Stimulated activated naive CD8-positive, alpha-beta T cell treated with anti-CD3 and anti-CD28 coated beads, Interleukin-15, Interleukin-2, amounts not matched to agents 100 U/mL and 50 U/mL, for 24 hours (primary cell): ENCODE measurements at places on chromosomes 16 and 17.

- no peak for DNase-seq
These were observed 7.8 kb upstream of the KIAA0513 start for GRCh38 chr16:85019659-85020245.

DNA sequence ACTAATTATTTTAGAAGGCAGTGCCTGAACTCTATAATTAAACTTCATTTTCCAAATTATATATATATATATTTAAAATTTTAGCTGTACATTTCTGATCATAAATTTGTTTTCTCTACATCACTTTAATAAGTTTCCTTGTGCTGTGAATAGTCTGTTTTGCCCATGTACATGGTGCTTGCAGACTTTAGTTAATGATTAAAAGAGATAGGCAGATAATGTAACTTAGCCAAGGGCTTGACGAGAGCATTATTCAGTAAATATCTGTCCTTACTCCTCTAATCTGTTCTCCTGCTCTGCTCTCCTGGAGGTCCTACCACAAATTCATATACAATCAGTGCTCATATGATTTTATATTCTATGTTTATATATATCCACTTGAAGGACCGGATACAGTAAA, 595.2 kb upstream of the KIF2B start:
- DNase-seq: no peak

- no peak for DNase-seq
These were observed 40.2 kb downstream of the REXO5 start for GRCh38 chr16:20846551-20846950.

- peak; percentile 79 for DNase-seq
These were observed at the start of gene IL32 for GRCh38 chr16:3065069-3065741. IL32 (plus strand) TSS chr16:3065640; CDS start chr16:3065812, 172 bp downstream.

- no peak for DNase-seq
These were observed 105.7 kb upstream of the RCVRN start for GRCh38 chr17:10010752-10011151.

GRCh38 chr17:80603396-80603795, 58.8 kb downstream of the RPTOR start:
- DNase-seq: no peak

- DNase-seq: peak; percentile 48
These were observed 613 bp downstream of the ECI1 start for GRCh38 chr16:2250652-2251295.

GRCh38 chr16:68128577-68129305, 43.6 kb downstream of the NFATC3 start:
- no peak for DNase-seq

DNA sequence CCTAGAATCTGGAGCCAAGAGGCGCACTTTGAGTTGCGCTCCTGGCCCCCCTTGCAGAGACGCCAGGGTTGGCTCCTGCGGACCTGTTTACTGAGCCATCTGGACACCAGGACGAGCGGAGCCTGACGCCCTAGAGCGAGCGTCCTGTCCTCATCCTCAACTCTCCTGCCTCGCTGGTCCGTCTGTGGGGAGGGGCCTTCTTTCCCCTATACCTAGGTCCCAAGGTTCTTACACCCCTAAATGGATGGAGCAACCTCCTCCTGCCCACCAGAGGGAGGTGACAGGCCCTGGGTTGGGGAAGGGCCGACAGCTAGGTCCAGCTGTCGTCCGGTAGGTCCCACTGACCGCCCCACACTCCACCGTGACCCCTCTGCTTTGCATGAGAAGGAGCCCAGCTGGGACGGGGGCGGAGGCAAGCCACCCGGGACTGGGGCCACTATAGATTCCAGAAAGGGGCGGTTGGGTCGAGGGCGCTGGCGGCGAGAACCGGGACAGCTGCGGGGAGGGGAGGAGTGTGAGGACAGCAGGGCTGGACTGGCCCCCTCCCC, 3.1 kb upstream of the LHX1 start:
- DNase-seq: no peak

DNA sequence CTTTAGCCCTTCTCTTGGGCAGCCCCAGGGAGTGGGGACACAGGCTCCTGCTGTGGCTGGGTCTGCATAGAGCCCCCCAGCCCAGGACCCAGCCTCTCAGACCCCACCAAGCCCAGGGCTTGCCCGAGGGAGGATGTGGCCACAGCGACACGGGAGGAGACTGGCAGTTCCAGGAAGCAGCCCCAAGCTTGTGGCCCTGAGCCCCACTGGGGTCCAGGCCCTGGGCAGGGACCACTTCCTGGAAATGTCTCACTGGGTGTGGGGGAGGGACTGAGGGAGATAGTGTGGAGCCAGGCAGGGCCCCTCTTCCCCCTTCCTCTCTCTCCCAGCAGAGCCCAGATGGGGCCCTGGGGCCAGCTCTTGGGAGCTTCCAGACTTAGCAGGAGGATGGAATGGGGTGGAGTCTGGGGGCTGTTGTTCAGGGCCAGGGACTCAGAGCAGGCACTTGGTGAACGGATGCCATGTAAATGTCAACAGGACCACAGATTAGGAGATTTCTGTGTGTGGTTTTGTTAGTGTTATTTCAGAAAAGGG, 35.3 kb downstream of the ADGRG5 start:
- DNase-seq: peak; percentile 66

GRCh38 chr16:84527532-84528269, 23.2 kb upstream of the MEAK7 start:
- no peak for DNase-seq

DNA sequence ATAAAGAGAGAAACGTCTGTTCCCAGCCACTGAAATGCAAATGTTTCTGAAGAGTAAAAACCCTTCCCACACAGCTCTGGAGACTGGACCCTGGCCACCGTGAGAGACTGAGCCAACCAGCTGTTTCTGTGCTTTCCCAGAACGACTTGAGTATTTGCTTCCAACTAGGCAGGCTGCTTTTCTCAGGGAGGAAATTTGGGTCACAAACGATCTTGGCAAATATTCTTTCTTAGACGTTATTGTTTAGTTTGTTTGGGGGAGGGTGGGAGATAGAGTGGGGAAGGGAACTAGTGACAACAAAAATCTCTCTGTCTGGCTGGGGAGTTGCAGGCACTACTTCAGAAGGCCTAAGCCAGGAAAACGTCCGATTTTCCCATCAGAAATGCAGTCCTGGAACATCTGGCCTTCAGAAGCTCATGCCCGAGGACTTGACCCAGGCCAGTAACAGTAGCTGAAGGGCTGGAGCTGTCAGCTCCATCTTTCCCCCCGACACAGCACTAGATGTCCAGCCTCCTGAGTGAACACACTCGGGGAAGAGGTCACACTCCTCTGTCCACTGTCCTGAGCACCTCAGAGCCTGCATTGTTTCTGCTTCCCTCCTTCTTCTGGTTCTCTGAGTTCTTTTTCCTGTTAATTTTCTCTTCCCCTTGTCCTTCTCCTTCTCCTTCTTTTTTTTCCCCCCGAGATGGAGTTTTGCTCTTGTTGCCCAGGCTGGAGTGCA, 4.0 kb downstream of the CCDC92B start:
- no peak for DNase-seq

DNA sequence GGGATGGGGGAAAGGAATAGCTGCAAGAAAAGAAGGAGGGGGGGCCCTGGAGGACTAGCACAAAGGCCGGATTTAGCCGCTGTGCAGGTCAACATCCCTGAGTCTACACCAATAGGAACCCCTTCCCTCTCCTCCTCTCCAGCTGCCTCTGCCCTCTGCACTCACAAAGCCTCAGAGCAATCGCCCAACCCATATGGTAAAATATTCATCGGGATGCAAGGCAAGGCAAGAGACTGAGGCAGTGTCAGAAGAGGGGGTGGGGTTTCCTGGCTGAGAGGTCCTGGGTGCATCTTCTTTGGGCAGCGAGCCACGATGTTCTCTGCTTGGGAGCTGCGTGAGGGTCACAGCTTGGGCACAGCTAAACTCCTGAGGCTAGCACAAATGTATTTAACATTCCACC, 115.5 kb upstream of the NLRP1 start:
- DNase-seq: no peak

DNA sequence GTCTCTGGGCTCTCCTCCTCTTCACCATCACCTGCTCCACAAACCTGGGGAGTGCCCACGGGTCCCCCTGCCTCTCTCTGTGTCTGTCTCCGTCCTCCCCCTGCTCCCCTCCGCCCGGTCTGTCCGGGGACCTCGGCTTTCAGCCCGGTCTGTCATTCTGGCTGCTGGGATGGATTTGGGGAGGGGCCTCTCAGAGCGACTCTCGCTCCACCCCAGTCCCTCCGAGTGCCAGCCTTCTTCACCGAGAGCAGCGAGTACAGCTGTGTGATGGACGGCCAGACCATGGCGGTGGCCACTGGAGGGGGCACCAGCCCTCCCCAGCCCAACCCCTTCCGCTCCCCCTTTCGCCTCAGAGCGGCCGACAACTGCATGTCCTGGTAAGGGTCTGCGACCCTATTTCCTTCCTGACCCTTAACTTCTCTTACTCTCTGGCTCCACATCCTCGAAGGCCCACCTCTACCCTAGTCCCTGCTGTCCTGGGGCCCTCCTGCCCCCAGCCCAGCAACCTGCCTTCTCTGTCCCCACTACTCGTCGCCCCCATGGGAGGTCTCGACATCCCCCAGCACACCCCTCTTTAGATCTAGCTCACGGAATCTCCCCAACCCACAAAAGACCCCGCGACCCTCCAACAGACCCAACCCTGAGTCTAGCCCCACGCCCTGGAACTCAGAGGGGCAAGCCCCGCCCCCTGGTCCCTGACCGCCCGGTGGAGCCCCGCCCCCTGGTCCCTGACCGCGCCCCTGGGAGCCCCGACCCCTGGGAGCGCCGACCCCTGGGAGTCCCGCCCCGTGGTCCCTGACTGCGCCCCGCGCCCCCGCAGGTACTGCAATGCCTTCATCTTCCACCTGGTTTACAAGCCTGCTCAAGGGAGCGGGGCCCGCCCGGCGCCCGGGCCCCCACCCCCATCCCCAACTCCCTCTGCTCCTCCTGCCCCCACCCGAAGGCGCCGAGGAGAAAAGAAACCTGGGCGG, 5.6 kb upstream of the CXCL16 start:
- no peak for DNase-seq

- no peak for DNase-seq
These were observed 2.4 kb downstream of the USH1G start for GRCh38 chr17:74920642-74921025.

DNA sequence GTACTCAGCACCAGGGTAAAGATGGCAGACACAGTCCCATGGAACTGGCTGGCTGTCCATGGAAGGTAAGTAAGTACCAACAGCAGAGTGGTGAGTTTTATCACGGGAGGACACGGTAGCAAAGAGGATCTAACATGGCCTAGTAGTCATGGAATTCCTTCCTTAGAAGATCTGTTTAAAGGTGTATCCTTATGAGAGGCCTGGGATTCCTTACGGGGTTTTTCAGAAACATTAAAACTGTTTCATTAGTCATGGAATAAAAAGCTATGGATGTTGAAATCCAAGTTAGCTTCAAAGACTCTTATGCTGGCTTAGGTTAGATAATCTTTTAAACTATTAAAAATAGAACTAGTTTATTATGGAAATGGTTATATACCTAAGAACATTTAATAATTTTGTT, 7.4 kb downstream of the FTO start:
- no peak for DNase-seq

- DNase-seq: no peak
These were observed 4.7 kb downstream of the VASN start for GRCh38 chr16:4376126-4376892.

DNA sequence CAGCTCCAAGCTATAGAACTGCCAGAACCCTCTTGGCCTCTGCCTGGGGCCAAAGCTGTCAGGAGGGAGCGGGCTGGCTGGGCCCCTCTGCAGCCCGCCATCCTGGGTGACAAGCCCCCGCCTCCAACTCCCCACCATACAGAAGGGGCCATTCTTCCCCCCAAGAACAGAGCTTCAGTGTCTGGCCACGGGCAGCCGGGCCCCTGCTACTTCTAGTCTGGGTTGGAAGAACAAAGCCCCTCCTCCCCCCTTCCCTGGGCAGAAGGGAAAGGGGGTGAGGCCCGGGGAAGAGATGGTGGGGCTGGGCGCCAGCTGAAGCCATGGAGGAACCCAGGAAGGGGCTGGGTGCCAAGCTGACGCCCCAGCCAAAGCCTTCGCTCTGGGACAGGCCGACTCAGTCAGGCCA, 9.0 kb downstream of the NAT9 start:
- no peak for DNase-seq

GRCh38 chr16:26606381-26607150, 460.2 kb upstream of the C16orf82 start:
- no peak for DNase-seq

DNA sequence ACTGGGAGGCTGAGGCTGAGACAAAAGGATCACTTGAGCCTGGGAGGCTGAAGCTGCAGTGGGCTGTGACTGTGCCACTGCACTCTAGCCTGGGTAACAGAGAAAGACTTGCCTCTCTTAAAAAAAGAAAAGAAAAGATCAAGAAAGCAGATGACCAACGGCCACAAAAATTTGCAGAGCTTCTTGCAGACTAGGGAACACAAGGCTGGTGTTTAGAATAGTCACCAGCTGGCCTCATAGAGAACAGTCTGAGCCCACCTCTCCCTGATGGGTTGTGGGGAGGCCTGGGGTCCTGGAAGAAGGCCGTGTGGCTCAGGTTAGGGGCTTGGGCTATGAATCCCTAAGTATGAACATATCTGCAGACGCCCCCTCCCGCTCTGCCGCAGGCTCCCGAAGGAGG, 73.7 kb upstream of the MED9 start:
- DNase-seq: no peak

DNA sequence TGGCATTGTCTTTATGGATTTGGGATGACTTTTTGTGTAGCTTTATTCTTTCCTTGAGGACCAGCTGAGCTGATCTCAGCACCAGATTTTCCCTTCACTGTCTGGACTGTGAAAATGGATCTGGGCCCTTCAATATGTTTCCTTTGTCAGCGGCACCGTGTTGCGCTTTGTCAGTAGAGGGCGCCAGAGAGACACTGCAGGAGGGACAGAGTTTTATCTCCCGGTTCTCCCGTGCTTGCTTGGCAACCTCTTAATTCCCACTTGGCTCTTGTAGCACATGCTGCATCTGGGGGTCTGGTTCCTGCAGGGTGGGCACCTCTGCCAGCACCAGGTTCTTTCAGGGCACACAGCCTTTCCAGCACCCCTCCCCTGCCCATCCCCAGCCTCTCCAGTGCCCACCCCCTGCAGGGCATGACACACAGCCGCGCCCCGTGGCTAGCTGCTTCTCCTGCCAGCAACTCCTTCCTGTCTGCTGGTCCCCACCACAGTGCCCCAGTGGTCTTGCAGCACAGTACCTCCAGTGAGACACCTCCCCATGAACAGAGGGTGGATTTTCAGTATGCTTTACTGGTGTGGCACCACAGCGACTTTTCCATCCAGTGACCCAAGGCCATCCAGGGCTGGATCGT, 19.6 kb downstream of the OR1D5 start:
- DNase-seq: peak; percentile 48

GRCh38 chr16:48536614-48537200, 73.3 kb downstream of the N4BP1 start:
- DNase-seq: no peak

DNA sequence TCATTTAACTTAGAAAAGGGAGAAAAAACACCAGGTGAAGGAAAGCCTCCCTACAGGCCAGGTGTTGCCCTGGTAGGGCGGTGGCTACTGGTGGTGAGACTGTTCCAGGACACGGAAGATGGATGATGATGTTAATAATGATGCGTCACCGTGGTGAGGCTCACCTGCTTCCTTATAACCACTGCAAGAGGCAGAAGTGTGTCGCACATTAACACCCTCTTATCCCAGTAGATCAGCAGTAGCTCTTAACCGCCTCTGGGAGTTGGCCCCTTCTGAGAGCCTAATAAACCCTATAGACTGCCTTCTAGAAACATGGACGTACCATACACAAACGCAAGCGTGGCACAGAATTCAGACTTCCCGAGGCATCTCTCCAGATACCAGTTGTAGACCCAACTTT, 7.8 kb downstream of the BFAR start:
- DNase-seq: no peak
